ENCODE measurements at places on chromosomes 1 and 21. TPM values are rescaled to one million over a fixed set of nuclear protein-coding genes. Genes with fewer than 3 reads are reported as not detected.
A peak's percentile ranks its signal among the peaks of the same experiment; 100 is the strongest.

GRCh38 chr21:26954662-26955121 lies 12.2 kb downstream of the ADAMTS5 start:
- DNase-seq: no peak

DNA sequence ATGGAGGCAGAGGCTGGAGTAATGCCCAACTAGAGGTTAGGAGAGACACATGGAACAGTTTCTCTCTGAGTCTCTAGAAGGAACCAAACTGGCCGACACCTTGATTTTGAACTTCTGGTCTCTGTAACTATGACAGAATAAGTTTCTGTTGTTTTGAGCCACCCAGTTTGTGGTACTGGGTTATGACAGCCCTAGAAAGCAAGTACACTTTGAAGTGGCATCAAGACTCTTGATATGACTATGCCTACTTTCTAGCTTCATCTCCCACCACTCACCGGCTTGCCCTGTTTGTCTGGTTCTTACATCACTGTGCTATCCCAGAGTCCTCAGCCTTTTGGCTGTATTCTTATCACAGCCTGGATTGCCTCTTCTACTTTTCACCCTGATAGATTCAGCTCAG lies 230.3 kb upstream of the USP24 start:
- no peak for DNase-seq

DNA sequence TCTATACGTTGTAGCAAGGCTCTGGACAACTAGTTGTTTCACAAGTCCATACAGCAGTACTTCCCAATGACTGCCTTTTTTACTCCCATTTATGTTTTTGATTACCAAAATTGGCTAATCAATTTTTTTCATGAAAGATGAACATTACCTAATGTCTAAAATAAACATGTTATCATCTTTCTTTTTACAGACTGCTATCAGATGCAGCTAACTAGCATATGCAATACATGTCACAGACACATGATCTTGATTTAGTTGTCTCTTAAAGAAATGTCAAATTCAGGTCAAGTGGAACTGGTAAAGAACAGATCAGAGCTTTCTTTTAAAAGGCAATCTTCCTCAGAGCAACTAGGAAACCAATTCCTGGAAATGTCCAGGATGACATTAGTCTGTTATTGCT lies 630 bp upstream of the DBT start:
- no peak for DNase-seq

DNA sequence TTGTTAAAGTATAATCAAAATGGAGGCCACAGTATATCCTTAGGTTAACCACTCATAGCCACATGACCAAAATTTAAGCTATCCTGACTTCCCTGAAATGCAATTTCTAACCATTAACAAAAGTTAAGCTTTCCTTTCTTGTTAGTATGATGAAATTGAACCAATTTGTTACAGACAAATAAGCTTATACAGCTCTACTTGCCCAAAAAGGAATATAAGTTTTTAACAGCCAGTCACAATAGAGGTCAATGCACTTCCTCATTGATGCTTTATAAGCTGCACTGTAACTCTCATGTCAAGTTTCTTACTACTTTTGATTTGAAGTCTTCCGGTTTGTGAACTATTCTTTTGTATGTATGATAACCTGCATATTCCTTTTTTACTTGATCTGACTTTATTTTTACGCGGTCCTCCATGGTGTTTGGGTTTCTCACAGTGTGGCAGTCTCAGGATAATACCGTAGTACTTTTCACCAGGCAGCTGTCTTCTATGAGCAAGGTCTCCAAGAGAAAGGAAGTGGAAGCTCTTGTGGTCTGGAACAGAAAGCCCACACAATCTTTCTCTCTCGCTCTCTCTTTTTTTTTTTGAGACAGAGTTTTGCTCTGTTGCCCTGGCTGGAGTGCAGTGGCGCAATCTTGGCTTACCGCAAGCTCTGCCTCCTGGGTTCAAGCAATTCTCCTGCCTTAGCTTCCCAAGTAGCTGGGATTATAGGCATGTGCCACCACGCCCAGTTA lies 331.6 kb downstream of the SRGAP2C start:
- DNase-seq: peak; percentile 56

DNA sequence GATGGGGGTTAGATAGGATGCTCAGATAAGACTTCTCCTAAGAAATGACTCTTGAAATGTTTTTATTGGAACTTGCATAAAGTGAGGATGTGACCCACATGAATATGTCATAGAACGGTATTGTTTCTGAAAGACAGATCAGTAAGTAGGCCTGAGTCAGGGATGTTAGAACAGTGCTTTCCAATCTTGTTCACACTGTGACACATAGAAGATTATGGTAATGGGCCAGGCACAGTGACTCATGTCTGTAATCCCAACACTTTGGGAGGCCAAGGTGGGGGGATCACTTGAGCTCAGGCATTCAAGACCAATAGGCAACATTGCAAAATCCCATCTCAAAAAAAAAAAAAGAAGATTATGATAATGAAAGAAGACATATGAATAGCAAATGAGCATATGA lies 32.9 kb downstream of the FMO4 start:
- no peak for DNase-seq

- DNase-seq: no peak
Observed at GRCh38 chr1:228555074-228555994, 68.2 kb downstream of the RNF187 start.

PYGO2 gene
- 14.7 TPM for total RNA-seq

OR2G2 gene
- not detected for total RNA-seq

HSD3B1 gene
- total RNA-seq: not detected

ASCL5 gene
- total RNA-seq: not detected
